HT1080 (cell line): ENCODE measurements at places on chromosomes 12 and 14. TPM values are rescaled to one million over a fixed set of nuclear protein-coding genes. Genes with fewer than 3 reads are reported as not detected.

The ANG gene
- 0.33 and 0.77 TPM in 2 replicates for total RNA-seq

The RND1 gene
- total RNA-seq: 0.07 and 0.11 TPM in 2 replicates

The STAC3 gene
- 0.10 and 0.27 TPM in 2 replicates for total RNA-seq

The FAIM2 gene
- total RNA-seq: not detected in 2 replicates

DNA sequence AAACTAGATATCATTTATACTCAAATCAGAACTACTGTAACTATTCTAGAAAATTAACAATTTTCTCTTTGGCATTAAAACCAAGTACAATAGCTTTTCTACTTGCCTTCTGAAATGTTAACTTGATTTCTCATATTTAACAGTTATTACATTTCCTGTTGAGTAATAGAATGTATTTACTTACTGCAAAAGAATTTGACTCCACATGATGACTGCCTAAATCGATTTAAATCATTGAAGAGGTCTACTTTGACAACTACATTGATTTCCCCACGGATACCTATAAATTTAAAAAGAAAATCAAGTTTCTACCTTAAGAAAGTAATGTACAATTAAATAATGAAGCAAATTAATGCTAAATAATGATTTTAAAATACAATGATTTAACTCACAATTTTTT, 18.9 kb downstream of the C2CD5 start:
- DNase-seq: no peak

DNA sequence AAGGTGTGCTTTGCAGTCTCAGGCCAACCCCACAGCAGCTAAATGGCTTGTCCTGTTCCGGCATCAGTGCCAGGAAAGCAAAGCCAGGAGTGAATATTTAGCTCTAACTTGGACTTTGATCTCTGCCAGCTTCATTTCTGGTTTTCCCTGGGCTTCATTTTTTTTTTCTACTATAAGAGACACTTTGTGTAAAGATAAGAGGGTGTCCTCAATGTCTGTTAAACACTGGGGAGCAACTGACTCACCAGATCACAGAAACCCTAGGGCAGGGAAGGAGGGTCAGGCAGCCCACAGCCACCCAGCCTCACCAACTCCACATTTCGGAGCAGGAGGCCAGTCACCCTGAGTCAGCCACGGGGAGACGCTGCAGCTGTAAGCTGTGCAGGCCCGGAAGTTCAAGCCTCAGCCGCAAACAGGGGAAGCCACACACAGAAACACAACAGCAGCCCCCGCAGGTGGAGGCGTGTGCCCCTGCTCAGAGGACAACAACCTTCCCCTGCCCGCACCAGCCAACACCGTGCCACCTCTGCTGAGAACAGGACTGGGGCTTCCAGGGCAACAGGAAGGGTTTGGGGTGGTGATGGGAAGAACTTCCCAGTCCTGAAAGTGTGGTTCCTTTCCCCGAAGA, 6.3 kb downstream of the TNFRSF1A start:
- DNase-seq: peak; percentile 94

DNA sequence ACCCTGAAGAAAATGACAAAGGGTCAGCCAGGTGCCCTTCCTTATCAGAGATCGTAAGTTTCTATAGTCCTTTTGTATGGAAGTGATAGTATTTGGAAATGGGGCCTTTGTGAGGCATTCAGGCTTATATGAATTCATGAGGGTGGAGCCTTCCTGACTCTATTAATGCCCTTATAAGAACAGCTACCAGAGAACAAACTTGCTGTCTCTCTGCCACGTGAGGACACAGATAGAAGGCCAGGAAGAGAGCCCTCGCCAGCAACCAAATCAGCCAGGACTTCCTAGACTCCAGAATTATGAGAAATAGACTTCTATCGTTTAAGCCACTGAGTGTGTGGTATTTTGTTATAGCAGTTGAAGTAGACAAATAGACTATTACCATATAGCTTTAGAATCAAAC, 36.7 kb downstream of the TRMT5 start:
- DNase-seq: no peak

GRCh38 chr12:6234906-6235305, 34.7 kb downstream of the CD9 start:
- no peak for DNase-seq

DNA sequence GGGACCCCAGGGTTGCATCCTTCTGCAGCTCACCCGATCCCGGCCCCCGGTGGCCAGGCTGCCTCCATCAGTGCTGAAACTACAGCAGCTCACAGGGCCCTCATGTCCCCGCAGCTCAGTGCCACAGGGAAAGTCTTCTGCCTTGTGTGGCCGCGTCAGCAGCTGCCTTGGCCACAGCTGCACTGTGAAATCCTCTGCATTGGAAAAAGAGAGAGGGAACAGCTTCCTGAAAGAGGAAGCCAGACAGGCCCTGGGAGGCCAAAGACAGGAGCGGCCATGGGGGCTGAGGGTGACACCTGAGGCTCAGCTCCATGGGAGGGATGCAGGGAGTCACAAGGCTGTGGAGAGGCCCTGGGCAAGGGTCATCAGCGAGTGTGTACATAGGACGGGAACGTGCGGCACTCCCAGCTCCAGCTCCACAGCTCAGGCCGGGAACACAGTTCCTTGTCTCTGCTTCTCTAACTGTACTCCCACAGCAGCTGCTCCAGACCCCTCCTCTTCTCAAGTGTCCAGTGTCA, 32.7 kb downstream of the PARP2 start:
- no peak for DNase-seq
